HepG2 (cell line): ENCODE measurements at places on chromosomes 1 and 21. TPM values are rescaled to one million over a fixed set of nuclear protein-coding genes. Genes with fewer than 3 reads are reported as not detected.
A peak's percentile ranks its signal among the peaks of the same experiment; 100 is the strongest.

DNA sequence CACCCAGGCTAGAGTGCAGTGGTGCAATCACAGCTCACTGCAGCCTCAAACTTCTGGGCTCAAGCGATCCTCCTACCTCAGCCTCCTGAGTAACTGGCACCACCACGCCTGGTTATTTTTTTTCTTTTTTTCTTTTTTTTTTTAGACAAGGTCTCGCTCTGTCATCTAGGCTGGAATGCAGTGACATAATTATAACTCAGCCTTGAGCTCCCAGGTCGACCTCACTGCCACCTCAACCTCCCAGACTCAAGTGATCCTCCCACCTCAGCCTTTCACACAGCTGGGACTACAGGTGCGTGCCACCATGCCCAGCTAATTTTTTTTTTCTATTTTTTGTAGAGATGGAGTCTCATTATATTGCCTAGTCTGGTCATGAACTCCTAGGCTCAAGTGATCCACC is 66.9 kb upstream of the ECE1 start:
- no peaks in the 10 kb centered on the region for H3K4me1 ChIP-seq
- H3K27ac ChIP-seq, result no peak overlapping the region
- no peaks in the 10 kb centered on the region for H3K27me3 ChIP-seq
- H3K4me3 ChIP-seq, result no peak overlapping the region
- no peaks in the 10 kb centered on the region for H3K36me3 ChIP-seq
- no peak for DNase-seq

DNA sequence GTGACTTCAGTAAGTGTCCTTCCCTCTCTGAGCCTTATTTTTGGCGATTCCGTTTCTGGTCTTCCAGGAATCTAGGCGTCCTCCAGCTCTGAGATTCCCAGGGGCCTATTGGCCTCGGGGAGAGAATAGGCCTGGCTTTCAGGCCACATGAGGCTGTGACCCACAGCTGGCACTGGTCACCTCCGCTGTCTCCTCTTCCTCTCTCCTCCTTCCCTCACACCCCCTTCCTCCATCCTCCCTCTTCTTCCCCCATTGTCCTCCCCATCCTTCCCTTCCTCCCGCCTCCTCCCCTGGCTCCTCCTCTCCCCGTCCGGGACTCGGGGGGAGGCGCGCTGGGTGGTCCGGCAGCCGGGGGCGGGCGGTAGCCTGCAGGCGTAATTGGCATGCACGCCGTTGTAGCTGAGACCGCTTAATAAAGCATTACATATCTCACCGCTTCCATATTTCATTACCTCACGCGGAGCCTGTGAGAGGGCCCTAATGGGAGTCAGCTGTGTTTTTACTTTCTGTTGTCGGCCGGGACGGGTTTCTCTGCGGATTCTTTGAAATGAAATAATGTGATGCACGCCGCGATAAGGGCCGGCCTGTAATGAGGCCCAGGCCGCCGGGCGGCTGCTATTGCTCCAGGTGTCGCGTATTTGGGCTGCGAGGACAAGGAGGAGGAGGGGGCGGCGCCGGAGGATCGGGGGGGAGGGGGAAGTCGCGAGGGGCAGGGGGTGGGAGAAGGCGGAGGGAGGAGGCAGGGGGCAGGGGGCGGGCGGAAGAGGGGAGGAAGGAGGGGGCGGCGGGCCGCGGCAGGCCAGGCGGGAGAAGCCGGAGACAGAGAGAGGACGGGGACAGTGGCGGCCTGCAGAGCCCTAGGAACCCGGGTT is 95.3 kb downstream of the FOXD2 start:
- H3K4me3 ChIP-seq, result no peak overlapping the region
- H3K4me1 ChIP-seq, result no peaks in the 10 kb centered on the region
- no peaks in the 10 kb centered on the region for H3K36me3 ChIP-seq
- H3K27ac ChIP-seq, result no peak overlapping the region
- no peak for DNase-seq
- 0 out of 2 replicates have a peak, but pooled peaks cover under 1% of the 10 kb centered on the region for H3K27me3 ChIP-seq

- H3K27me3 ChIP-seq, result no peaks in the 10 kb centered on the region
- H3K4me1 ChIP-seq, result peaks cover 41% of the 10 kb centered on the region
- no peaks in the 10 kb centered on the region for H3K36me3 ChIP-seq
- no peak overlapping the region for H3K27ac ChIP-seq
- H3K4me3 ChIP-seq, result no peak overlapping the region
Observed at GRCh38 chr1:94332516-94332915, 85.7 kb upstream of the ABCD3 start.

CR2 gene
- total RNA-seq, result not detected in 2 replicates

DNA sequence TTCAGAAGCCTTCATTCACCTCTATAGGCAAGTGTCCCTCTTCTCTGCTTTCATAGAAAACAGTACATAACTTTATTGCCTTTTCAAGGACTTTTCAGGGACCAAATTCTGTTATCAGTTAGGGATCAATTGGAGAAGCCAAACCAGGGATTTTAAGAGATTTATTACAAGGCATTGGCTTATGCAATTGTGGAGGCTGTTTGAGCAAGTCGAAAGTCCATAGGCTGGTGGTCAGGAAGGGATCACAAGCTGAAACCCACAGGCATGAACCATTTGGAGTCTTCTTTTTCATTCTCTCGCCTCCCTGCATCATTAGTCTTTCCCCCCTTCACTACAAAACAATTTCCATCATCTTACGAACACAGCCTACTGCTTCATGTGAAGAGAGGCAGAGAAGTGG is 34.8 kb upstream of the SYCP1 start:
- no peaks in the 10 kb centered on the region for H3K36me3 ChIP-seq
- no peaks in the 10 kb centered on the region for H3K27me3 ChIP-seq
- H3K4me1 ChIP-seq, result peaks cover 7% of the 10 kb centered on the region; the same call in 1 of the 2 replicates
- no peak overlapping the region for H3K4me3 ChIP-seq
- H3K27ac ChIP-seq, result no peak overlapping the region

GRCh38 chr1:44566281-44567046 is 107.8 kb downstream of the TMEM53 start:
- DNase-seq, result no peak
- H3K4me3 ChIP-seq, result no peak overlapping the region
- no peaks in the 10 kb centered on the region for H3K27me3 ChIP-seq
- H3K27ac ChIP-seq, result no peak overlapping the region
- H3K36me3 ChIP-seq, result no peaks in the 10 kb centered on the region

DNA sequence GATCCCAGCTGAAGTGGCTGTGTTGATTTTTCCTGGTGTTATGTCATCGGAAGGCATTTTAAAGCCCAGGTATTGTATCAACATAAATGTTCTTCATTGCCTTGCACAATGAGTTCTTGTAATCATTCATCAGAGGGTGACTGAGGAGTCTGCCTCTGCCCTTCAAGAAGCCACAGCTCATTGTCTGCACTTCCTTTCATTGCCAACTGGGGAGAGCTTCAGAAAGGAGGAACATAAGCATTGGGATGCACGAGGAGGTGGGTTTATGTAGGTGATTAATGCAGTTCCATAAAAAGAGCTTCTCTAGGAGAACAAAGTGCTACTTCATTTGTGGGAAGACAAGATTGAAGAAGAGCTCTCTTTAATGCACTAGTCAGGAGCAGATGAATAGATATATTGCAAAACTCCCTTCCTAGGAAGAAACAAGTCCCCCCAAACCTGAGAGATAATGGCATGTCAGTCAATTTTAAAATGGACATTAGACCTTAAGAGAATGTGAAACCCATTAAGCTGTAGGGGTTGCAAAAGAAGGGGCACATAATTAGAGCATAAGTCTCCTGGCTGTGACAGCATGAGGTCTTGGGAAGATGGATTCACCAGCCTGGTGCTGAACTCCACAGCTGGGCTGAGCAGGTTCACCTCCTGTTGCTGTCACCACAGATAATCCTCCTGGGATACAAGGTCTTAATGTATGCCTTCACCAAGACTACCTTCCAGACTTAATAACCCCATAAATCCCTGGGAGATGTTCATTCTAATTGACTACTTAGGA is 124.6 kb downstream of the BACH1 start:
- no peaks in the 10 kb centered on the region for H3K36me3 ChIP-seq
- no peaks in the 10 kb centered on the region for H3K27me3 ChIP-seq
- no peak overlapping the region for H3K27ac ChIP-seq
- DNase-seq, result no peak

DNA sequence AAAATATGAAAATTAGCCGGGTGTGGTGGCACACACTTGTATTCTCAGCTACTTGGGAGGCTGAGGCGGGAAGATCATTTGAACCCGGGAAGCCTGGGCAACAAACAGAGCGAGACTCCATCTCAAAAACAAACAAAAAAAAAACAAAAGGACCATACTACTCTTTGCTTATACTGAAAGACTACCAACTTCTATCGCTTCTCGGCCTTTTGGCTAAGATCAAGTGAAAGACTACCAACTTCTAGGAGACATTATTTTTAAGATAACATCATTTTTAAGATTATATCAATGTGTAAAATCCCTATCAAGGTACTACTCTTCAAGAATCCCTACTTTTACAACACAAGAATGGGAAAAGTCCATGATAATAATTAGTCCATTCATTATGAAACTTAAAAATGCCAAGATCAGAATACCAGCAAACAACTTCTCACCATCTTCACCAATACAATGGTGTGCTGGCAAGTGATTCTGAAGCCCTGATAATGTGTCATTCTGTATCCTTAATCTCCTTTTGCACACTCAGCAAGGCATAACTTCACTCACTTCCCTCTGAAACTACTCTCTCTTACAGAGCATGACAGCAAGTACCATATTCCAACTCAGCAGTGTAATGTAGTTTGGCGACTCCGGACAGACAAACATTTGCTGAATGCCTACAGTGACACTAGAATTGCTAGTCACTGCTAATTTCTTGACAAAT is 1.7 kb downstream of the PTP4A2 start:
- H3K27ac ChIP-seq, result peak overlapping the region; percentile 80
- H3K4me1 ChIP-seq, result peaks cover 78% of the 10 kb centered on the region
- H3K36me3 ChIP-seq, result no peaks in the 10 kb centered on the region
- DNase-seq, result no peak
